COR-L47 (cell line): ENCODE measurements at places on chromosomes 4 and X.

DNA sequence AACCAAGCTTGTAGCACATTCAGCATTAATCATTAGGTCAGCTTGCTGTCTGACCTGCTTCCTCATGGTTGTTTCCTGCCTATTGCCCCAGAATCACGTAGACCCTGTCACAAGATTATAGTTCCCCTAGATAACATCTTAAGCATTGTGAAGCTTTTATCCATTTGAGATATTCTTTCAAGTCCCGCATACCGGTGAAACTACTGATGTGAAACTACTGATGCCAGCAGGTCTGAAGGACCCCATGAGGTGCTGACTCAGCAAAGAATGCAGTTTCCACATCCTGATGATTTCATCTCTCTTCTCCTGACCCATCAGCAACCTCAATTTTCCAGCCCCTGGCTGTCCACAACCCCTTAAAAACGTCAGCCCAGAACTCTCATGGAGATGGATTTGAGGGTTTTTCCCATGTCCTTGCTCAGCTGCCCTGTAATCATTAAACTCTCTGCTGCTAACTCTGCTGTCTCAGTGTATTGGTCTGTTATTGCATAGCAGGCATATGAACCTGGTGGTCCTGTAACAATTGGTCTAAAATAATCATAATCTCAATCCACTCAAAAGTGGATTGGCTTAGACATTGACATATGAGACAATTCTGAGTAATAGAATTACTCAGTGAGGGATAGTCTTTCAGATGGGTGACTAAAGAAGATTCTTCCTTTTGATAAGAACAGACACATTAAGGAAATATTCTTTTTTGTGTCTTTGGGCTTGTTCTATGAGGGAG lies 26.3 kb upstream of the UBA6 start:
- no peak for DNase-seq

DNA sequence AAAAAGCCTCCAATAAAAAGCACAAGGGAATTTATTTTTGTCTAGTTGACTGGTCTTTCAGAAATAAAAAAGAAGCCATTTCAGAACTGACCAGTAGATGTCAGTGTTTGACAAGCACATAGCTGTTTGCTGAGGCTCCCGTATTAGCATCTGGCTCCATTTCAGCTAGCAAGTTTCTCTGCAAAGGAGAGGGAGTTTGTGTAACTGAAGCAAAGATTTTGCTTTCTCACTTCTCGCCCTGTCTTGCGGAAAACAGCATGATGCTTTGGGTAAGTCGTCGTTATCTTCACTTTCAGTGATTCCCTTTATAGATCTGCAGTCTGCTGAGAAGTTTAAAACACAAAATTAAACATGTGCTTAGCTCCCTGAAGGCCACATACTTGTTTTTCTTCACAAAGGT lies 85.5 kb downstream of the CT47B1 start:
- peak; percentile 39 for DNase-seq

DNA sequence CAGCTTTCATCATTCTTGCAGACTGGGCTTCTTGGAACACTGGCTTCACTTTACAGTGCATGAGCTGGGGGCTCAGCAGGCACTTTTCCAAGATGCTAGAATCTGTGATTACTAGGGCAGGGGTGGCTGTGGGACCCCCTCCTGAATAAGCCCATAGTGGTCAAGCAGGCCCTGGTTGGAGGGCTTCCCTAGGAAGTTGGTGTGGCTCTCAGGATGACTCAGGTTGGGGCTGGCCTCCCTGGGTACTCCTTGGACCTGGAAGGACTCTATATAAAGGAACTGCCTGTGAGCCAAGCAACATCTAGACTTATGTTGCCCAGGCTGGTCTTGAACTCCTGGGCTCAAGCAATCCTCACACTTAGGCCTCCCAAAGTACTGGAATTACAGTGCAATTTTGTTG lies 88.3 kb upstream of the HELT start:
- no peak for DNase-seq

- no peak for DNase-seq
Measured at GRCh38 chrX:110408949-110409588, 50.4 kb downstream of the RTL9 start.

GRCh38 chr4:2290974-2291704 lies 29.2 kb upstream of the MXD4 start:
- DNase-seq, result no peak

DNA sequence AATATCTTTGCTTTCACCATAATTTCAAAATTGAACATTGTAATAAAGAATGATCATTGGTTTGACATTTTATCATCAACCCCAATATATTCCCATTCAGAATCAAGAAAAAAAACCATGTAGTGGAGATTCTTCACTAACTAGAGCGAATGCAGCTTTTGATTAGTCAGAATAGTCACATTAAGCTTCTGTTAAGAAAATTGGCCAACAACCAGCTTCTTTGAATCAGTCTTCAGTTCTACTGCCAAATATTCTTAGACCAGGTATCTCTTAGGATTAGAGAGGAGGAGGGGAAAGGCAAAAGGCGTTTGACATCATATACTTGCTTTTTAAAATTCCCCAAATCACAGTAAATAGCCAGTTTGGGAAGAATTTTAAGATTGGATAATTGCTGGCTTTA lies 22.2 kb upstream of the TBC1D8B start:
- DNase-seq, result no peak

DNA sequence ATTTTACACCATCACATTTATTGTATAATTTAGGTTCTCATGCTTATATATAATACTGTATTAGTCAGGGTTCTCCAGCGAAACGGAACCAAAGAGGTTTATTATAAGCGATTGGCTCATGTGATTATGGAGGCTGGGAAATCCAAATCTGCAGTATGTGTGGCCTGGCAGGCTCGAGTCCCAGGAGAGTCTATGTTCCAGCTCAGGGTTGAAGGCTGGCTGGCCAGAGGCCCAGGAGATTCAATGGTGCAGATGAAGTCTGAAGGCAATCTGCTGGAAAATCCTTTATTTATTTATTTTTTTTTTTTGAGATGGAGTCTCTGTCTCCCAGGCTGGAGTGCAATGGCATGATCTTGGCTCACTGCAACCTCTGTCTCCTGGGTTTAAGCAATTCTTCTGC lies 63.0 kb upstream of the WDFY3 start:
- no peak for DNase-seq

DNA sequence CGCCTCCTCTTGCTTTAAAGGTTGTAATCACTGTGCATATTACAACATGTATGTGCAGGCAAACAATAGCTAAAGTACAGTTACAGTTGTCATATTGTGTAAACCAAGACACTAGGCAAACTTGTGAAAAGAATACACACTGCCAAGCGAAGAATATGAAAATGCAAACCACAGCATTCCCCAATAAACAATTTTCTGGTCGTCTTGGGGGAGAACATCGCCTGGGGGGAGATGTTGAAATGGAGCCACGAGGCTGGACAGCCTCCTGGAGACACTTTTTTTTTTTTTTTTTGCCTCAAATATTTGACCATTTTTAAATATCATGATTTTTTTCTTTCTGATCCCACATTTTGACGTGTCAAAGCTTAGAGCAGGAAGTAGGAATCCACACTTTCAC lies 51.7 kb upstream of the PDLIM3 start:
- DNase-seq, result no peak

DNA sequence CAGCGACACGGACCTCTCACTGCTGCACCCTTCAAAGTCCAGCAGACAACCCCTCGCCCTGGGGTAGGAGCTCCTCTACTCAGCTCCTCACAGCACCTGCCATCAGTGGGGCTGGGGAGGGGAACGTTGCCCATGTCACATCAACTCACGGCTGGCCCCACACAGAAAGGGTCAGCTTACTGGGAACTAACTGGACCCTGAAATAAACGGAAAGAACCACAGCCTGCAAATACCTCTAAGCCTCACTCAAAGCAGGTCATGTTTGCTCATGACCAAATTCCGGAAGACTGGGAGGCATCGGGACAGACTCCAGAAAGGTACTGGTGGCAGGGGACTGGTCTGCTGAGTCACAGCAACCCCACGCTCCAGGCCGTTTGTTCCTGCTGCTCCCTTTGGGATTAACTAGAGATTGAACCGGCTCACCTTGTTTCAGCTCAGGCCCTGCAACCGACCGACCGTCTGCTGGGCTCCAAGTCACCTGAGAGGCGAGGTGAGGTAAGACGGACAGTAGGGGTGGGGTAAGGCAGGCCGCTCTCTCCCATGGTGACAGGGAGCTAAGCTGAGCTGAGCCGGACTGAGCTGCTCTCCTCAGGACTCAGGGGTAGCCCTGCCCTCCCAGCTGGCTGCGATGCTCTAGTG lies 5.6 kb downstream of the G6PD start:
- no peak for DNase-seq

- DNase-seq, result no peak
Measured at GRCh38 chr4:62450740-62451139, 1250.6 kb downstream of the ADGRL3 start.

DNA sequence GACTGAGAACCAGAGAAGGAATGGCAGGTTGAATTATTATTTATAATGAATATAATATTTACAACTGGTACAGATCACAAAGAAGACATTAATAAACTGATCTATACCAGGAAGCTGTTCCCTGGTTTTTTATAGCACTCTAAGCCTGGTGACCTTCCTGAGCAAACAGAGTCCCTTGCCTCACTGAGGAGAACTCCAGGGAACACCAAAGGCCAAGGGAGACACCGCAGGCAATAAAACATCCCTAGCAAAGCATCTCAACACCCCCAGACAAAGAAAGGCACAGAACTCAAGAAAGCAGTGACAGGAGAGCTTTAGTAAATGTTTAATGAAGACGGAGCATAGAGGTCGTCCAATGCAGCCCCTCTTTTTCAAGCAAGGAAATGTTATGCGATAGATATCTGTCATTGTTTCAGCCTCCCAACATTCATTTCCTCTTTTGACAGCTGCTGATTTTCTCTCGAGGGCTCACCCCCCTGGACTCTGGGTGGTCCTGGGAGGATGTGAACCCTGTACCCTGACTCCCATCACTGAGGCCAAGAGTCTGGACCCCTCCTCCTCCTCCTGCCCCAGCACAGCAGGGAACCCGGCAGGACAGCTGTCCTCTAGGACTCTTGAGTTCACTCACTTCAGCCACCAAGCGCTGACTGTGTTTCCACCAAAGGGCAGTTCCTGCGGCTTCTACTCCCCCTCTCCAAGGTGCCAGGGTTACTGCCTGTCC lies 342.5 kb upstream of the GATB start:
- DNase-seq, result no peak

DNA sequence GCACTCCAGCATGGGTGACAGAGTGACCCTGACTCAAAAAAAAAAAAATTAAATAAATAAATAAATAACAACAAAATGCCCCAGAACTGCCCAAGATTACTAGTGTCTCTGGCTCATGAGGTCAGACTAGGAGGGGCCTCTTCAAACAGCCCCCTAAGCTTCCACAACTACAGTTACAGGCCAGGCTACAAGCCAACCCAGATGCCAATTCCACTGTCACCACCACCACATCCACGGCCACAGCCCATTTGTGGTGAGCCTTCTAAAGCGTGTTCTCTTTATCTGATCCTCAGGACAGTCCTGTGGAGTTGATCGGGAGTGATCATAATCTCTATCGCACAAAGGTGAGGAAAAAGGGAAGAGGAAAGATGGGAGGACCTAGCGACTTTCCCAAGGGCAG lies 36.6 kb downstream of the IGFBP7 start:
- DNase-seq, result no peak

DNA sequence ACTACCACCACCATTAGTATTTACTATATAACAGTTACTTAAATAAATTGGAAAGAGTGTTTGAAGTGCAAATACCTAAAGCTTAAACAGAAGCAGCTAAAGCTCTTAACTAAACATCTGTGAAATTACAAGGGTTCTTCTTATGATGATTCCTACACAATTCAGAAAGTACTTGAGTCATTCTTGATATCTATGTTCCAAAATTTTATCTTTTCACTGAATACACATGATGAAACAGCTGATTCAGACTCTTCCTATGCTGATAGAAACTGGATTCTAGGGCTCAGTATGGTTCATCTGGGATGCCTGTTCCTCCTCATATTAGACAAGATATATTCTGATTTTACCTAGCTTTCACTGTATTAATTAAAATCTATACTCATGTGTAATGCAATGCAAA lies 13.6 kb downstream of the EREG start:
- DNase-seq, result no peak

DNA sequence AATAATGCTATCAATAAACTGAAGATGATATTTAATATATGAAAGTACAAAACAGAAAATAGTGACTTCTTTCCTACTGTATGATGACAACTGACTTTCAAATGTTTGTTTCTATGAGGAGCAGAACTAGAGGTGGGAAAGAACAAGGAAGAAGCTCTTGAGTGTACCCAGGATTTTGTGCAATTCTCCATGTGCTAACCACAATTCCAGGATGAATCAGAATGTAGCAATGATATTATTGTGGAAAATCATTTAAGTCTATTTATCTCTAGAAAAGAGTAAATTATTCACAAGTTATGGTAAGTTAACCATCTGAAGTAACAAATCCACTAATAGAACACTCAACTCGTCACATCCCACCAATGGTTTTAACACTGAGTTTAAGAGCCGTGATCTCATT lies 324.1 kb upstream of the EMCN start:
- no peak for DNase-seq

DNA sequence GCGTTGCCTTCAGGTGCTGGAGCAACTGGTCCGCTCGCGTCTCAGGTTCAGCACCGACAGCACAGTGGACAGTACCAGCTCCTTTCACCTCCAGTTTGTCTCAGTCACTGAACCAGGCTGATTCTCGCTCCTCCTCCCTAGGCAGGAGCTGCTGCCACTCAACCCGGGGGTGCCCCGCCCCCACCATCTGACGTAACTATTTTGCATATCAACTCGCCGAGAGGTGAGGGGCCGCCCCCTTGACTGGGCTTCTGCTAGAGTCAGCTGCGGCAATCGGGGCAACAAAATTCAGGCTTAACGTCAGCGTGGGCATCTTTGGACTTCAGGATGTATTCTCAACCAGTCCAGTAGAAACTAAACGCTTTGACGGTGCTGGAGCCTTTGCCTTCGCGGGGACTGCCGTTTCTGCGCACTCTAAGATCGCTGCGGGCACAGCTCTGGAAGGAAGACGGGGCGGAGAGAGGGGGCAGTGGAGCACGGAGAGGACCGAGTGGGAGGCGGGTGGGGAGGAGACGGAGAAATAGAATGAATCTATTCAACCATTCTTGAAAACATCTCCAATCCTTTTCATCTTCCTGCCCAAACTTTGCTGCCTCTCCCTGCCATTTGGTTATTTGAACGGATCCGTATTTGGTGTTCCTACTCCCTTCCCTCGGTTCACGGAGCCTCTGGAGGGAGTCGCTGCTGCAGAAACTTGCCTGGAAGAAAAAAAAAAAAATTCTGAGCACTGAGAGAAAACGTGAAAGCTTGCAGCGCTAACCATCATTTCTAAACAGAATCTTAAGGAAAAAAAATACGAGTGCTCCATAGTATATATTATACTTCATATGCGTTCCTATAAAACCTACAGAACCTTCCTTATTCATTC lies at the start of gene FSTL5:
Gene FSTL5, minus strand, starts transcription at position 109 of the 868 bp plus-strand sequence. CDS start 52,604 bp downstream, outside the sequence.
- peak; percentile 36 for DNase-seq

GRCh38 chr4:8727546-8728510 lies 135.3 kb downstream of the CPZ start:
- no peak for DNase-seq
